ENCODE measurements at places on chromosomes 6 and 20.

DNA sequence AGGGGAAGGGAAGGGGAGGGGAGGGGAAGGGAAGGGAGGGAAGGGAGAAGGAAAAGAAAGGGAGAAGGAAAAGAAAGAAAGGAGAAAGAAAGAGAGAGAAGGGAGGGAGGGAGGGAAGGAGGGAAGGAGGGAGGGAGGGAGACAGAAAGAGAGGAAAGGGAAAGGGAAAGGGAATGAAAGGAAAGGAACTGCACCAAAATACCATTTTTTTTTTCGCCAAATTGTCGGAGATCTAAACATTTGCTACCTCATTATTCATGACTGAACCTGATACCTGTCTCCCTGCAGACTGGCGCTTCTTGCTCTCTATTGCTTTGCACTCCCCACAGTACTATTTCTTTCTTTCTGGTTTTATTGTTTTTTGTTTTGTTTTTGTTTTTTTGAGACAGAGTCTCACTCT is 117.3 kb upstream of the LGSN start:
- no peak for DNase-seq

GRCh38 chr20:45822857-45823256 is 4.3 kb downstream of the TNNC2 start:
- DNase-seq, result no peak

- DNase-seq, result no peak
These were observed 285.3 kb downstream of the CDC5L start for GRCh38 chr6:44672841-44673240.

GRCh38 chr6:168385858-168386735 is 54.9 kb upstream of the SMOC2 start:
- no peak for DNase-seq

DNA sequence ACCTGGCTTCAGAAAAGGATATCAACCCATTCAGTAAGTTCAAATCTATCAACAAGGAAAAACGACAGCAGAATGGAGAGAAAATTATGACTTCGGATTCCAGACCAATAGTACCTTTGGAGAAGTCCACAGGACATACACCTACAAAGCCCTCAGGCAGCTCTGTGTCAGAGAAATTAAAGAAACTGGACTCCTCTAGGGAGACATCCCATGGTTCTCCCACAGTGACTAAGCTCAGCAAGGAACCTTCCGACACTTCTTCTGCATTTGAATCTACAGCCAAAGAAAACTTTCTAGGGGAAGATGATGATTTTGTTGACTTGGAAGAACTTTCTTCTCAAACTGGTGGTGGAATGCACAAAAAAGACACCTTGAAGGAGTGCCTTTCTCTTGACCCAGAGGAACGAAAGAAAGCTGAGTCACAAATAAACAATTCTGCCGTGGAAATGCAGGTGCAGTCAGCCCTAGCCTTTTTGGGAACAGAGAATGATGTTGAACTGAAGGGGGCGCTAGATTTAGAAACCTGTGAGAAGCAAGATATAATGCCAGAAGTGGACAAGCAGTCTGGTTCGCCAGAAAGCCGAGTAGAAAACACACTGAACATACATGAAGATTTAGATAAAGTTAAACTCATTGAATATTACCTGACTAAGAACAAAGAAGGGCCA is 67.4 kb upstream of the HINT3 start:
- peak; percentile 23 for DNase-seq

DNA sequence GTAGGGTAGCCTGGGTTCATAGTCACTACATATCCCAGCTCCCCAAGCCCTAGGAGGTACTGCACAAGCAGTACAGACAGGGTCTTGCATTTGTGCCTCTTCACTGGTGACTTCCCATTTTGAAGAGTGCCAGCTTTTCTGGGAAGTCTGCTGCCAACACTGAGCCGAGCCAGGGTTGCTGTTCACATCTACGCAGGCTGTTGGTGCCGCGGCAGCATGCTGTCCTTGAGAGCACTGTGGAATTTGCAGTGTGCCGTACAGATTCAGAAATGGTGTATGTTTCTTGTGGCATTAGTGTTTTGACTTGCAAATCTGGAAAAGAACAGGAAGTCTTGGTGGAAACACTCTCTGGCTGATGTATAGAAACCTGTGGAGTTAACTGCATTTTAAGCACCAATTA is 67.5 kb downstream of the JARID2 start:
- DNase-seq, result no peak

- no peak for DNase-seq
These were observed 29.4 kb upstream of the RNF8 start for GRCh38 chr6:37324131-37325033.

DNA sequence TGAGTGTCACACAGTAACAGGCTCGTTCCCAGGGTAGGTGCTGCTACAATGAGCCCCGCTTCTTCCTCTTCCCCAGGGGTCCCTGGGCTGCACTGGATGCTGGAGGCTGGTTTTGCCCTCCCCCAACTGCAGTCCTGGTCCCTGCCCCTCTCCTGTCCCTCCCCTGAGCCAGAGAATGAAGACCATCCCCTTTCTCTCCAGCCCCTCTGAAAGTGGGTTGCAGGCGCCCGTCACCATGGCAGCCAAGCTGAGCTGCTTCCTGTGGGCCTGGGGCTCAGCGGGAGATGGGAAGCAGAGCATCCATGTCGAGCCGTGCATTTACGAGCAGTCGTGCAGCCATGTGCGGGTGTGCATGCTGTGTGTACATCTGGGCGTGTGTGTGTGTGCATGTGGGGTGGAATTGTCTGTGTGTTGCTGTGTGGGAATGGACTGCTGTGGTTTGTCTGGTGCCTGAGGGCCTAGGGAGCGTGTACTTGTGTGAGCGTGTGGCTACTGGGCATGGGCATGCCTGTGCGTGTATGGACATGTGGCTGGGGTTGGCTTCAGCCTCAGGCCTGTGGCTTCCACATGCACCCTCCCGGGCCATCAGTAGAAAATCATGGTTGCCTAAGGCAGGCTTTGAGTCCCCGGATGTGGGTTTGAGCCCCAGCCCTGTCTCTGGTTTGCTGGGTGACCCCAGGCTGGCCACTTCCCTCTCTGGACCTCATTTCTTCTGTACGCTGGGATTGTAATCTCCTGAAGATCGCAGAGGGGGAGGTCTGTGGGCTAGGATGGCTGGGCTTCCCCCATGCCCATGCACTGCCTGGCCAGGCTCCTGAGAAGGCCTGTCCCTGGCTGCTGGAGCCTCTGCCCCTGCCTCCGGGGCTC is 48.8 kb downstream of the SRC start:
- no peak for DNase-seq

All from CD4-positive, alpha-beta memory T cell (primary cell).